Right cardiac atrium (tissue), 5 donors: ENCODE measurements at places on chromosomes 7 and 10. TPM values are rescaled to one million over a fixed set of nuclear protein-coding genes. Genes with fewer than 3 reads are reported as not detected.

ADCY1 gene
- polyA plus RNA-seq, result 2.2 TPM

STAG3 gene
- 0.41 TPM for polyA plus RNA-seq

SLC39A12 gene
- polyA plus RNA-seq, result 0.05 TPM

FEZF1 gene
- polyA plus RNA-seq, result not detected

TET1 gene
- polyA plus RNA-seq, result 0.32 TPM

DNAJC12 gene
- polyA plus RNA-seq, result 5.8 TPM

AQP1 gene
- 216 TPM for polyA plus RNA-seq

SPDYE2B gene
- polyA plus RNA-seq, result not detected

EVX1 gene
- 0.05 TPM for polyA plus RNA-seq

NKX2-3 gene
- polyA plus RNA-seq, result not detected

LRRC61 gene
- polyA plus RNA-seq, result 4.4 TPM

TMEM176B gene
- polyA plus RNA-seq, result 114 TPM

CALD1 gene
- 93.9 TPM for polyA plus RNA-seq

PON1 gene
- not detected for polyA plus RNA-seq

TEX36 gene
- polyA plus RNA-seq, result not detected

UBE3C gene
- 22.0 TPM for polyA plus RNA-seq

MXI1 gene
- polyA plus RNA-seq, result 35.5 TPM

TMEM176A gene
- polyA plus RNA-seq, result 51.6 TPM

HHEX gene
- polyA plus RNA-seq, result 4.7 TPM

PROSER2 gene
- polyA plus RNA-seq, result 0.72 TPM

OGDHL gene
- 8.0 TPM for polyA plus RNA-seq
